ENCODE measurements at places on chromosomes 12 and 14.

GRCh38 chr12:108409481-108409880 lies 70.4 kb upstream of the CMKLR1 start:
- DNase-seq = no peak

GRCh38 chr14:106286697-106287290 lies 760.4 kb downstream of the TMEM121 start:
- DNase-seq = peak; percentile 11

- DNase-seq = peak; percentile 59
Measured at GRCh38 chr12:13864081-13864673, 117.2 kb downstream of the GRIN2B start.

DNA sequence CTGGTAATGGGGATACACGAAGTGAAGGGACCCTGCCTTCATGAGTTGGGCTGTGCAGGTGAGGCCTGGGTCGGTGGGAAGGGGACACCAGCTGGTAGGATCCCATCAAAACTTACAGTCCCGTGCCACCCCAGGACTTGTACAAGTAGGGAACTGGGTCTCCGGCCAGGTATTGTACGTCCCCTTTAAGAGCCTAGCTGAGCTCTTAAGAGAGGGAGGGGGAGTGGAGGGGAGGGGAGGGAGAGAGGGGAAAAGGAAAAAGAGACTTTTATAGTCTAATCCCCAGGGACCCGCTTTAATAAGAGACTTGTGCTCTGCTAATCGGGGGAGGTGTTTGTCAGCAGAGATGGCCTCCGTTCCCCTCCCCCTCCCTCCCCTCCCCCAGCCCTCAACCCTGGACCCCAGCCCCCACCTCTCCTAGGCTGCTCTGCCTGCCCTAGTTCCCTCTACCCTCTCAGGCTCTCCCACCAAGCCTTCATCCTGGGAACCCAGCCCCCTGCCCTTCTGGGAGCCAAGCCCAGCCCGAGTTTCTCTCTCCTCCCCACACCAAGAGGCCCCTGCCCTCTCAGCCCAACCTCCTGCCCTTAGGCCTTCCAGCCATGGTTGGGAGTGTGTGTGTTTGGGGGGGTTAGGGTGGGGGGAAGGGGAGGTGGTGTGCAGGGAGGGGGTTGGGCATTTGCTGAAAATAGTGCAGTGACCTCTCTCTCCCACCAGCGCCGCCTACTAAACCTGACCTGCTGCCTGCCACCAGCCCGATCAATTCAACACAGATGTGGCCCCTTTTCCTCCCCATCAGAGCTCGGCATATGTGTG lies 2.6 kb downstream of the GDF11 start:
- no peak for DNase-seq

DNA sequence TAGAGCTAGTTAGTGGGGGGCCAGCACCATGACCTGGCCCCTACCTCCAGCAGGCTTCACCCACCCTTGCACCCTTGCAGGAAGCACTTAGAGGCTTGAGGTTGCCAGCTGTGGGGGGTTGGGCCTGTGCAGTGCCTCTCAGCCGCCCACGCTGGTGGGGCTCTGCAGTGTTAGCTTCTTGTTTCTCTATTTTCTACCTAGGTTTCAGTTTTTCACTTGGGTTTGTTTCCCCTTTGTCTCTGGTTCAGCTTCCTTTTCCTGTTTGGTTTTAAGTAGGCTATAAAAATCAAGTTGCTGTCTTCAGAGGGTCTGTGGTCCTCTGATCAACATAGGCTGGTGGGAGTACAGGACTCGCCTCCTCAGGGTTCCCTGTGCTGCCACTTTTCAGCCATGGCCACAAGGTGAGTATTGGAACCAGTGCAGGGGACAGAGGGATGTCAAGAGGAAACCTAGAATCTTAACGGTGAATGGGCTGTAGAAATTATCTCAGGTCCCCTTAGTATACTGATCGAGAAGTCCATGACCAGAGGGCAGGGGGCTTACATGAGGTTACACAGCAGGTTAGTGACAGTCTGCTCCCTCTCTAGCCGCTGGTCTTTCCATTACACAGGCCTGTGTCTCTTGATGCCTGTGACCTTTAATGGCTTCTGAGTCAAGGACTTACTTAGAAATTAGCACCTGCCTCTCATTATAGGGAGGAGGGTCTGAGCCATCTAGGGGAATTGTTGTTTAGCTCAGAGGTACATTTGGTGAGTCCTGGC lies at the start of gene EVL:
Gene EVL, plus strand, starts transcription at position 312 of the 761 bp plus-strand sequence. Its CDS starts 79 bp downstream, at position 391.
- DNase-seq = no peak

- no peak for DNase-seq
Measured at GRCh38 chr14:24254630-24255392, 8.2 kb downstream of the TGM1 start.

DNA sequence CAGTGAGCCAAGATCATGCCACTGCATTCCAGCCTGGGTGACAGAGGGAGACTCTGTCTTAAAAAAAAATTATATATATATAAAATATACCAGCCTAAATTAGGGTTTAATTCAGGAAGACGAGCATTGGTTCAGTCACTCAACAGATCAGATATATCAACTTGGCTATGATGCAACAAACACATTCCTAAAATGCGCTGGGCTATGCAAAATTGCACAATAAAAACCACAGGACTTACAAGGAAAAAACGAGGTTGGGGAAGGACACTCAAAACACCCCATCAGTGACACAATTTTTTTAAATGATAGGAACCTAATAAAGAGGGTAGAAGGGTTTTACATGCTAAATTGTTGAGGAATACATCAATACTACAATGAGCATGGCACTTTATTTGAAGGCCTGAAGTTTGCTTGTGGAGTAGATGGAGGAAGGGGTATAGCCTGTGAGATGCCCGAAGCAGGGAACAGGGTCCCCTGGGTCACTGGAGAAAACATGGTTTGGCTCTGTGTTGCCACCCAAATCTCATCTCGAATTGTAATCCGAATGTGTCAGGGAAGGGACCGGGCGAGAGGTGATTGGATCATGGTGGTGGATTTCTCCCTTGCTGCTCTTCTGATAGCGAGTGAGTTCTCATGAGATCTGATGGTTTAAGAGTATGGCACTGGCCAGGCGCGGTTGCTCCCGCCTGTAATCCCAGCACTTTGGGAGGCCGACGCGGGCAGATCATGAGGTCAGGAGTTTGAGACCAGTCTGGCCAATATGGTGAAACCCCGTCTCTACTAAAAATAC lies 71.2 kb downstream of the TNFAIP2 start:
- DNase-seq = no peak

DNA sequence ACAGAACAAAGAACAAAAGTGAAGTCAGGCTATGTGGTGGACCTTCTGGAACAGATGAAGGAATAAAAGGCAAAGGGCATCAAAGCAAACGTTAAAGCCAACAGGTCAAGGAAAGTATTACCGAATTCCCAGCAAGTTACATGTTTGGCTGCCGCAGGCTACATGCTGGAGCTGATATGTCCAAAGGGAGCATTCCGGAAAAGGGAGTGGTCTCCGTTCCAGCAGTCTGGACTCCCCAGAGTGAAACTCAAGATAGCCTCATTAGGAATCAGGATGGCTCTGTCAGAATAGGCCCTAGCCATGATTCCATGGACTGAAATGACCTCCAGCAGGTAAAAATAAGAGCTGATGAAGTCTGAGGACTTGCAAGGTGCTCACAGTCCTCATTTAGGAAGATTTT lies 379.8 kb upstream of the PRICKLE1 start:
- no peak for DNase-seq

Data from stimulated activated CD4-positive, alpha-beta T cell treated with anti-CD3 and anti-CD28 coated beads, TNF-alpha, amount 100 ng/mL, for 24 hours (primary cell).